ENCODE measurements at places on chromosomes 2 and 18.

DNA sequence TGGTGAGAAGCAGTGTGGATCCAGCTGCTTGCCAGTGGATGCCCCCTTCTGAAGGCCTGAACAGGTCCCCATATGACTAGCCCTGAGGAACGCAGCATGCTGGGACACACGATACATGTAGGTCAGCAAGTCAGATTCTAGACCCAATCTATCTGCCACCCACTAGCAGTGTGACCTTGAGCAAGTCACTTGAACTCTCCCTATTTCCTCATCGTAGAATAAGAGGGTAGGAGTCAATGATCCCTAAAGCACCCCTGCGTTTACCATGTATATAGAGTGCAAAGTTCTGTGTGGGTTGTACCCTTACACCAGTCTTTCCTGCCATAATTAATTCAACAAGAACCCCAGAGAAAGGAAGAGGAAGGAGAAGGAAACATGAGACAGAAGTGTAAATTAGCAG, 123.7 kb downstream of the GALNT14 start:
- DNase-seq = no peak

DNA sequence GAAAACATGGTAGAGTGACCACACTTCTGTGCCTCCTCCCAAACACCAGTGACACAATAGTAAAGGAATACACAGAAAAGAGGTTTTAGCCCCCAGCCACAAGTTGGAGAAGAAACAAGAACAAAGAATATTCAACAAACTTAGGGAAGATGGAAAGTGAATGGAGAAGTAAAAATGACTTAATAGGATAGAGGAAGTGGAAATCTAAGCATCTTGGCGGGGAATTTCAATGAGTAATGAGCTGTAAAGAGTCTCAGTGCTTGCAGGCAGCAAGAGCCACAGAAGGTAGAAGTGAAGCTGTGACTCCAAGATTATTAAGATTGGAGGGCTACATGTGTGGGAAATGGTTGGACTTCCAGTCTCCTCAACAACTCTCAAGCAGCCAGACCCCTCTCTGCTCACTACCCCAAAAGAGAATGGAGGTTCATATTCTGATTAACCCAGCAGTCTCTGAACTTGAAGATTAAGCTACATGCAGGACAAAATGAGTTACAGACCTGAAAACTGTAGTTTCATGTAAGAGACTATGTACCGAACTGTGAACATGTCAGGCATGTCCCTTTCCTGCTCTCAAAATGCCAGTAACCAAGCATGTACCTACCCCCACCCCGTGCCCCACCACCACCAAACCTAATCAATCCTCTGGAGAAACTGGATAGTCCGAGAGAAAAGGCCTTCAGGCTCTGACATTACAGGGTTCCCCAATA, 16.9 kb upstream of the HNRNPLL start:
- DNase-seq = no peak

- no peak for DNase-seq
Measured at GRCh38 chr18:2293109-2293839, 278.0 kb downstream of the METTL4 start.

GRCh38 chr2:9594366-9595054, 36.3 kb downstream of the YWHAQ start:
- DNase-seq = no peak

DNA sequence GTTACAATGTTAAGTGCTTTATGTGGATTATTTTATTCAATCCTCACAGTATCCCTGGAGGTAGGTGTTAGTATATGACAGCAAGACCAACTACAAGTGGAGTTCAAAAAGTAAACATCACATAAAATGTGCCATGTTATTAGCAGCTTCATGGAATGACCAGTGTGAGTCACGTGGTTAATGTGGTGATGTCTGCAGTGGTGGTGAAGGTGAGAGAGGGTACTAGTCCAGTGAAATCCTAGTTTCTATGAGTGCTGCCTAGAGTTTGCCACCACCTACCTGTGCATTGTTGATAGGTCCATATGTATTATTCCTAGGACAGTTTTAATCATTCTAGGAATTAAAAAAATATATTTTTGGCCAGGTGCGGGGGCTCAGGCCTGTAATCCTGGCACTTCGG, 865.2 kb upstream of the DDX18 start:
- DNase-seq = no peak

GRCh38 chr2:177572236-177572671, 179.7 kb downstream of the AGPS start:
- no peak for DNase-seq

DNA sequence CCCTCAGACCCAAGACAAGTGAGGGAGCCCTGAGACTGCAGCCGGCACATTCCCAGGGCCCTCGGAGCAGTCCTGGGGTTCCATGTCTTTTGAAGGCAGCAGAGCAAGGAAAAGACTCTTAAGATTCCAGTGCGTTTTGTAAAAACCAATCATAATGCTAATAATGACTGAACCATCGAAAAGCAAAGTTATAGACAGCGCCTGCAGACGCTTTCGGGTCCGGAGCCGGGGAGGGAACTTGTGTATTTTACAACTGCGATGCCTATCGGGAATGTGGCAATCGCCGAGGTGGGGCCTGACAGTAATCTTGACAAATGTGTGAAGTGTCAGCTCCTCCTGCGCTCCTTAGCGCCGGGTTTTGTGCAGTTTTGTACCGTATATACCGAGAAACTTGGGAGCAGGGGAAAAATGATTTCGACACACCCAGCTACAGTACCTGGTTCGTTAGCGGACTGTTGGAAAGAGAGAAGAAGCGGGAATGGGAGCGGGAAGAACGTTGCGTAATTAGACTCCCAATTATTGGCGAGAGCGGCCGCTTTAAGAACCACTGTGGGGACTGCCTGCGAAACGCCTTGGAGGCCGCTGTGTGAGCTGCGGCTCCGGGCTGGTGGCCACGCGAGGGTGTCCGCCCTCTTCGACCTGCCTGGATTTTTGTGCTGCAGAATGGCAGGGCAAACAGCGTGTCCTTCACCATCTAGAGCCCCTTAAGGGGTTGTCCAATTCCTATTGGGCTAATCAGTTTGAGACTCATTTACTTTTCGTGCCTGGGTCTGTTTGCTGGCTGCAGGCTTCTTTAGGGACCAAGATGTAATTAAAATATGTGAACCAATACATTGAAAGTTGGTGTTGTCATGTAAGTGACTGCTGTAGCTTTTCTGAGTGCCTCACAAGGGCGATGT, 2.4 kb downstream of the EPAS1 start:
- DNase-seq = peak; percentile 44

DNA sequence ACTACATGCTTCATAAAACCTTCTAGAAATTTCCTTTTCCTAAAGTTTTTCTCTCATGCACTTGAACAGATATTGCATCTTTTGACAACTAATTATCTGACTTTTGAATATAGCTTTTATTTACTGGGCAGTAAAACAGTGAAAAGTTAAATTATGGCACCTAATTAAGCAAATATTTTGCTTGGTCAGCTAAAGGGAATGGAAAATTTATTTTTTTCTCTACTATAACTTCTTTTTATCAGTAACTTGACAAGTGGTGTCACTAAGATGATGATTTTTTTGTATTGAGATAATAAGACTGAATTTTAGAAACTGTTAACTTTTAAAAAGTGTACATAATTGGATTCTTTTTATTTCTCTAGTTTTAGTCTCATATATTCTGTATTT, 351.6 kb downstream of the PIK3C3 start:
- no peak for DNase-seq

DNA sequence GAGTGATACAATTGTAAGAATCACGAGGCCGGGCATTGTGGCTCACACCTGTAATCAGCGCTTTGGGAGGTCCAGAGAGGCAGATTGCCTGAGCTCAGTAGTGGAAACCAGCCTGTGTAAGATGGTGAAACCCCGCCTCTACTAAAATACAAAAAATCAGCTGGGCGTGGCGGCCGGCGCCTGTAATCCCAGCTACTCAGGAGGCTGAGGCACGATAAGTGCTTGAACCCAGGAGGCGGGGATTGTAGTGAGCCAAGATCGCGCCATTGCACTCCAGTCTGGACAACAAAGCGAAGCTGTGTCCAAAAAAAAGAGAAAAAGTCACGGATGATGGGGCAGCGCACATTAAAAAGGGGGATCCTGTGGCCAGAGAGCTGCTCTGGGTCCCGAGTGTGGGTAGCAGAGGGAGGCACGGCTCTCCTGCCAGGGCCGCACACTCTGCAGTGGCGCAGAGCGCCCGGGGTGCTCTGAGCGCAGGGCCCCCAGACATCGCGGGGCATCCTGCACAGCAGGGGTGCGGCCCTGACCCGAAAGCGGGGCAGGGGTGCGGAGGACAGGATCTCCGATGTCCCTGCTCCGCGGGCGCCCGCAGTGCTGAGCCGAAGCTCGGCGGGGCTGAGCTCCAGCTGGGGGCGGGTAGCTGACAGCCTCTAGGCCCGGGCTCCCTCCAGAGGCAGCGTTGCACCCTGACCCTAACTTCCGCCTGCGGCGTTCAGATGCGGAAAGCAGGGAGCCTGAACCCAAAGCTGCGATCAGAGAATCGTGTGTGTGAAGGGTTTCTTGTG, 30.4 kb upstream of the RAB6D start:
- peak; percentile 33 for DNase-seq

GRCh38 chr18:709771-710170, 2.7 kb downstream of the ENOSF1 start:
- DNase-seq = no peak

GRCh38 chr2:236671896-236672562, 102.4 kb downstream of the ACKR3 start:
- no peak for DNase-seq

GRCh38 chr2:176865336-176865735, 347.3 kb upstream of the HNRNPA3 start:
- DNase-seq = no peak

DNA sequence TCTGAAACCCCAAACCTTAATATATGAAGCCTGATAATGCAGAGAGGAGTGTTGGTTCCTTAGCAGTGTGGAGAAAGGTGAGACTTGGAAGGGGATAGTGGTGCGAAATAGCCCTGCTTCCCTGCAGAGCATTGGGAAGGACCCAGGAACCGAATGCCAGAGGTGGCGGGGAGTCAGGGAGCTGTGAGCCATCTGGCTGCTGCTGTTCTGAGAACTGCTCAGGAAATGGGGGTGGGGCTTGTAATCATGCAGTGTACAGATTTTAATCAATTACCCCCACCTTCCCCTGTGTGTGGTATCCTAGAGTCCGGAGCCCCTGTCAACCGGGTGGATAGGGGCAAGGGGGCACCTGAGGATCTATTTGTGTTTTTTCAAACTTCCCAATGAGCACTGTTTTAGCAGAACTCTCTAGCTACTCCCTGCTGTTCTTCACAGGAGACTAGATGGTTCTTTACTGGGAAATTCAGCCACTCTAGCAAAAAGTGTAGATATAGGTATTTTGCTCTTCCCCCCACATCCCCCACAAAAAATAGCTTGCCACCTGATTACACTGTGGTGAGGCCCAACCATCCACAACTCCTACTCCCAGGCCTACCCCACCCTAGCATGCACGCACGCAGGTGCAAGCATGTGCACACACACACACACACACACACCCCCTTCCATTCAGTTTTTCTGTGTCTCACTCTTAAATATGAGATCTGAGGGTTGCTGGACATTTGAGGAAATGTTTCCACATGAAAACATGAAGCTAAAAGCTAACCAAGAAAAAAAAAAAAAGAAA, 30.1 kb upstream of the MBOAT2 start:
- DNase-seq = no peak

DNA sequence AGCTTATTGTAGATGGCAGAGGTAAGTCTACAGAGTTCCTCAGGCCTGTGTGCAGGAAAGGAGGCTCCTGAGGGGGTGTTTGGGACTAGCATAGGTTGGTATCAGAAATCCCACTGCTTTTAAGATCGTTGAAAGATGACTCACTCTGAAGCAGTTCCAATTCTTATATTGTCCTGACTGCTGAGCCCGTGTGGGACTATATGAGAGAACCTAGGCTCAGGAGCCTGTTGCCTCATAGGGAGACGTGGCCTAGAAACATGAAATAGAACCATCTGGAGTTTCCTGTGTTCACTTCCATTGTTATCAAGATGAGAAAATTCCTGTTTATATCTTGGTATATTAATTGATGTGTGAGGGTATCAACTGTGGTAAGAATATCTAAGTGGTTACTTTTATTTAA, 5.7 kb downstream of the CCT7 start:
- no peak for DNase-seq

DNA sequence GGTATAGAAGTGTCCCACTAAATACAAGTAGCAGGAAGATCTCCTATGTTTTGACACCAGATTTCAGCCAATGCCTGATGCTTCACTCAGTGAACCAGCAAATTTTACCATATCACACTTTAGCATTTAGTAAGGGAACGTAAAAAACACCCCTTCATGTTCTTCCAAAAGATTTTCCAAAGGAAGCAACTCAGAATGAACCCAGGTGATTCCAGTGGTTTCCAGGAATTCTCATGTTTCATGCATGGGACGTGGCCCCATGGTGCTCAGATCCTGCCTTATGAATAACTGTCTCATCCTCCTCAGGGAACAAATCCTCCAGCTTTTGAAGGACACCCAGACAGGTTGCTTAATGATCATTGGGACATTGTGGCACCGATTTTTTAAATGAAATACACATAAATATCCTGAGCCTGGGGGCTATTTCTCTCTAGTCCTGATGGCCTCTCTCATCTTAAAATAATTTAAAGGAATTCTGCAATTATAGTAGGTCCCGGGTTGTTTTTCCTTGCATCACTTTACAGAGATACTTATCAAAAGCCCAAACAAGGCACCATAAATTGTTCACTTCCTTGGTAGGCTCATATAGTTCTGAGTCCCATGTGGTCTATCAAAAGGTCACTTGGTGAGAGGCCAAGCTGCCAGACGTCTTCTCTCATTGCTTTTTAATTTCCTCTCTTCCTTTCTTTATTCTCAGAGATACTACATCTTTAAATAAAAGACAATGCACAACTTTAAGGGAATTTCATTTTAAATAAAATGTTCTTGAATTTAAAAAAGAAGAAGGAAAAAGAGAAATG, 261.0 kb downstream of the ZNF516 start:
- no peak for DNase-seq

DNA sequence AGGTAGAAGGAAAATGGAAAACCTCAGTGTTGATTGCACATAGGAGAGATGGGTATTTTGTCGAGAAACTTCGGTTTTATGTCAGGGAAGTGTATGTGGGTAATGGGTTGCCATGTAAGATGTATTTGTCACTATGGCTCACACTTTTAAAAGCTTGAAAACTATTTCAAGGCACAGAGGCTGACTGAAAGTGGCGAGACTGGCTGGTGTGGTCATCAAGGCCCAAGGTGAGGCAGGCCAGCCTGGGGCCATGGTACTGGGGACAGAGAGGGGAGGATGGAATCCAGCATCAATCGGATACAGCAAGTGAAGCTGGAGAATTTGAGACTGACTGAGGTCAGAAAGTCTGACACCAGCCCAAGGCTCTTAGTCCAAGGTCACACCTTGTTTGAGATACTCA, 77.2 kb upstream of the MCFD2 start:
- DNase-seq = no peak

GRCh38 chr2:100292022-100292580, 30.2 kb downstream of the LONRF2 start:
- DNase-seq = no peak
